CMK (cell line): ENCODE measurements at places on chromosomes 5 and 9.

- DNase-seq, result no peak
Observed at GRCh38 chr5:180213657-180214207, 4.7 kb upstream of the RASGEF1C start.

- DNase-seq, result no peak
Observed at GRCh38 chr5:80739057-80739456, 84.3 kb upstream of the DHFR start.

GRCh38 chr5:172444110-172444510 lies 10.2 kb downstream of the SH3PXD2B start:
- DNase-seq, result no peak

DNA sequence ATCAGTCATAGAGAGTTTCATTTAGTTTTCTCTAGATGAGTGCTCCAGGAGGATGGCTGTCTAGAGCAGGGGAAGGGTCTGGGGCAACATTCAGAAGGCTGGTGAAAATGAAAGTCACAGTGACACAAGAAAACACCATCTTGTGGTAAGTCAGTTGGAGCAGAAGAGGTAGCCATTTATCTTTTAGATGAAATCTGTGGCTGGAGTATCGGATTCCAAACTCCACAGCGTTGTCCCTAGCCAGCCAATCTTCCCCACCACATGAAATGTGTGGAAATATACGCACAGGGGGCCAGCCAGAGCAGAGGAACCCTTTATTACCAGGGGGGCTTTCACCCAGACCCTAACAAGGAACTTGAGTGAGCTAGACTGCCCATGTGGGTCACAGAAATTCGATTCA lies 15.9 kb upstream of the TNFAIP8 start:
- DNase-seq, result no peak
